ENCODE measurements at places on chromosomes 2 and 18. TPM values are rescaled to one million over a fixed set of nuclear protein-coding genes. Genes with fewer than 3 reads are reported as not detected.

Gene SNORC
- total RNA-seq, result 20.0 TPM

Gene TBR1
- not detected for total RNA-seq

Gene IL37
- total RNA-seq, result 1.7 TPM

Gene IL1R2
- 3.8 TPM for total RNA-seq

Gene WIPF1
- total RNA-seq, result 1.3 TPM

Gene TP53I3
- 21.4 TPM for total RNA-seq

Gene METTL5
- total RNA-seq, result 51.1 TPM

Gene CAPN14
- total RNA-seq, result 0.35 TPM

Gene CDH20
- total RNA-seq, result not detected

Gene C18orf54
- 6.7 TPM for total RNA-seq

Gene ABCG5
- not detected for total RNA-seq

Gene KIAA1328
- 6.5 TPM for total RNA-seq

Gene CTLA4
- total RNA-seq, result not detected

Gene C2orf72
- not detected for total RNA-seq

Gene LOXHD1
- not detected for total RNA-seq

Gene MAL
- total RNA-seq, result 171 TPM

Gene RESP18
- not detected for total RNA-seq

Gene POU3F3
- total RNA-seq, result not detected

Gene RAPGEF4
- total RNA-seq, result not detected

Gene CRYBA2
- total RNA-seq, result not detected

Gene POTEI
- total RNA-seq, result not detected

Gene KCNJ3
- total RNA-seq, result not detected

Gene KRTCAP3
- 62.9 TPM for total RNA-seq

Gene PTH2R
- total RNA-seq, result not detected

Gene C2orf81
- total RNA-seq, result 9.8 TPM

Gene REG3G
- not detected for total RNA-seq

Gene APLF
- total RNA-seq, result 4.5 TPM

Gene C2orf66
- total RNA-seq, result not detected

Gene CD302
- total RNA-seq, result 1.5 TPM

Gene CD28
- not detected for total RNA-seq

Gene TEKT4
- total RNA-seq, result 0.15 TPM

Gene HAAO
- total RNA-seq, result 0.73 TPM

Gene CFAP65
- total RNA-seq, result not detected

Gene CIDEA
- not detected for total RNA-seq

Gene IFIH1
- 4.7 TPM for total RNA-seq

Gene RASGRP3
- total RNA-seq, result 0.10 TPM

Gene CENPA
- 43.6 TPM for total RNA-seq

Gene RAX
- not detected for total RNA-seq

Gene ZNF385B
- total RNA-seq, result 2.8 TPM

Gene AKAIN1
- total RNA-seq, result not detected

Gene FHOD3
- 13.3 TPM for total RNA-seq

Gene CXCR1
- total RNA-seq, result not detected

Gene LINC00305
- not detected for total RNA-seq

Gene GAREM1
- 10.2 TPM for total RNA-seq

Gene CTAGE1
- total RNA-seq, result not detected

Gene TRMT61B
- 15.7 TPM for total RNA-seq

Gene DLX1
- total RNA-seq, result not detected

Gene HDHD2
- total RNA-seq, result 22.8 TPM

Measured in PC-9 (cell line).